CD4-positive, alpha-beta memory T cell (primary cell): ENCODE measurements at places on chromosomes 2 and 18. TPM values are rescaled to one million over a fixed set of nuclear protein-coding genes. Genes with fewer than 3 reads are reported as not detected.

Gene POMC
- 3.6 TPM for total RNA-seq

Gene SLC14A1
- 2.8 TPM for total RNA-seq

Gene UGT1A8
- not detected for total RNA-seq

- DNase-seq, result peak; percentile 7
Observed at GRCh38 chr18:56748698-56749268, 97.6 kb downstream of the WDR7 start.

- no peak for DNase-seq
Observed at GRCh38 chr2:12044857-12045256, 298.4 kb downstream of the LPIN1 start.

- no peak for DNase-seq
Observed at GRCh38 chr2:106183101-106183696, 10.9 kb downstream of the UXS1 start.

GRCh38 chr18:8359076-8359475 is 250.2 kb upstream of the RAB12 start:
- no peak for DNase-seq

- no peak for DNase-seq
Observed at GRCh38 chr2:123080331-123080730, 944.8 kb upstream of the CNTNAP5 start.

GRCh38 chr2:121266543-121267106 is 18.4 kb downstream of the TFCP2L1 start:
- DNase-seq, result no peak

- DNase-seq, result no peak
Observed at GRCh38 chr2:183903026-183903425, 695.3 kb upstream of the ZNF804A start.

DNA sequence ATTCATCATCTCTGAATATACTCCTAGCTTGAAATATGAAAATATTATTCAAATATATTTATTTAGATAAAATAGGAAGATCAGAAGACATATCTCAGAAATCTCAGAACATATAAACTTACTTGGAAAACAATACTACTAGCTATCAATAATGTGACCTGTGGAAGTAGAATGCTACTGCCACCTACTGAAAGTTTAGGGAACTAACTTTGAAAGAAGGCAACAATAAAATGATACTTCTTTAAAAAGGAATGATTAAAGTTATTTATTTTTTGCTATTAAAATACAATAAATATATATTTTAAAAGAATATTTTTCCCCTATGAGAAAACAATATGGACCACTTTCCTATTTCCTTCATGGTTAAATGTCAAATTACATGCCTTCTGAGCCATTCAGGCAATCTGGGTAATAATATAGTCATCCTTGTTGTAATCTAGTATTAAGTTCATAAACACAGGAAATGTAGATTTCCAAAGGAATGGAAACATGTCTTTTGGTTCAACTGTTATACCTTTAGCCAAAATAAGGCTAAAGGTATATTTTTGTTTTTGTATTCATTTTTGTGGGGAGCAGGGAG is 26.0 kb downstream of the ACADL start:
- DNase-seq, result peak; percentile 19

GRCh38 chr2:196598846-196599245 is 40.7 kb upstream of the CCDC150 start:
- no peak for DNase-seq

DNA sequence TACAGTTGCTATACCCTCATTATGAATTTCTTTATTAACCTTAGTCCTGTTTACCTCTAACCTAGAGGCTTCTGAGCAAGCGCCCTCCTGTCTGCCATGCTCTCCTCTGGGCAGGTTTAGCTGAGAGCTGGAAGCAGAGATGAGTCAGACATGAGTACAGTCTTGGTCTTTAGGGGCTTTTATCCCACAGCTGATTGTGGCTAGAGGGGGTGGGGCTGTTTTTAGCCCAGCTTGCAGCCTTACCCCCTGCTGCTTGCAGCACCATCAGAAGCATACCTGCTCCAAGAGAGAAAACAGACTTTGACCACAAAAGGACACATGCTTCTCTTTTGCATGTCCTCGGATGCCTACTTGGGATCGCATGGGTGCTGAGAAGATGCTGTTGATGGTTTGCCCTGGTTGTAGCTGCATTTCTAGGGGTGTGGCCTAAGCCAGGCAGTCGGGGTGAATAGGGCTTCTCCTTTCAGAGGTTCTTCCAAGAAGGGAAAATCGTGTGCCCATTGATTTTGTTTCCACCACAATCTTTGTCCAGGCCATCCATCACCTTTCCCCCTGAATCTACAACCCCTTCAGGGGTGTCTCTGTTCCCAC is 115.0 kb upstream of the LGALSL start:
- no peak for DNase-seq

DNA sequence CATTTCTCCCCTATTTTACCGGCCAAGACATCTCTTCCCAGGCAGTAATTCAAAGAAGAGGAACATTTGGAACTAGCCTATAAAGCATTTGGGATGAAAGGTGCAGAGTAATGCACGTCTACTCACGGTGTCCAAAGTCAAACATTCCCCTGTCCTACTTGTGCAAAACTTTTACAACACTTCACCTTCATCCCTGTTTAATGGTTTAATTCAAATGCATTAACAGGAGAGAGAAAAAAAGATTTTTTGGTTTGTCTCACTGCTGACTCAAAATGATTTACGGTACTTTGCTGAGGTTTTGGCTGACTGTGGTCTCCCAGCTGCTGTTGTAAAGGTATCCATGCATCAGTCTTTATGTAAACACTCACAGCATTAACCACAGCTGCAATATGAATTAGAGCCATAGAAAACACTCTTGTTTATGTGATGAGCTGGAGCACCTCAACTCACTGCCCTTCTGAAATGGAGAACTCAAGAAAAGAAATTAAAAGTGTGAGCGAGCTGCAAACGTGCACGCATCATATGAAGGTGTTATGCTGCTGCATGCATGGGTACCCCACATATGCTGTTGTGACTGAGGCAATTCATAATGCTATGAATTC is 220.5 kb downstream of the PIEZO2 start:
- no peak for DNase-seq
